Left ventricle myocardium superior (tissue), 1 donor: ENCODE measurements at places on chromosomes 5 and 9.

DNA sequence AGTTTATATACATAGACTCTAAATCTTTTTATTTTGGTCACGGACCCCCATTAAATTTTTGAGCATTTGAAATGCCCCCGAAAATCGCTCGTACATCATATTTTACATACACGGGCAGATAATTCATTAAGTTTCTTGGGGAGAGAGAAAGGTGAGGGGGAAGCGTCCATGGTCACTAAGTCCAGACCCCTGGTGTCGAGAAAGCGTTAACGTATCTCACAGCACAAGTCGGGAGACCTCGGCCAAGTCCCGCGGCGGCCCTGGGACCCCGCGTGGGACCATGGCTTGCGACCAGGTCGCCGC, 794 bp downstream of the PTBP3 start:
- no peak for DNase-seq

- no peak for DNase-seq
Observed at GRCh38 chr9:108517651-108518365, 338.0 kb downstream of the ACTL7B start.

DNA sequence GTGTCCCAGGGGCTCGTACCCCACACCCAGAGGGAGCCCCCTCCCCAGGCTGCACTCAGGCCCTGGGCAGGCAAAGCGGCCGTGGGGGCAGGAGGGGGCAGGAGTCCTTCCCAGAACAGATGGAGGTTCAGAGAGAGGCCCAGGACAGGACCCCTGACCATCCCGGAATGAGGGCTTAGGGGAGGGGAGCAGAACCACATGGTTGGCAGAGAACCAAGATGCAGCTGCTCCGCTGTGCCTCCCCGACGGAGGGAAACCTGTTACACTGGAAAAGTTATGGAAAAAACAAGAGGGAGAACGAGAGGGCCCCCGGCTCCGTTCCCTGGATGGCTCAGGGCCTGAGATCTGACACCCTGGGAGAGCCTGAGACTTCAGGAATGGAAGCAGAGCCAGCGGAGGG, 22.7 kb downstream of the SLC12A7 start:
- no peak for DNase-seq

DNA sequence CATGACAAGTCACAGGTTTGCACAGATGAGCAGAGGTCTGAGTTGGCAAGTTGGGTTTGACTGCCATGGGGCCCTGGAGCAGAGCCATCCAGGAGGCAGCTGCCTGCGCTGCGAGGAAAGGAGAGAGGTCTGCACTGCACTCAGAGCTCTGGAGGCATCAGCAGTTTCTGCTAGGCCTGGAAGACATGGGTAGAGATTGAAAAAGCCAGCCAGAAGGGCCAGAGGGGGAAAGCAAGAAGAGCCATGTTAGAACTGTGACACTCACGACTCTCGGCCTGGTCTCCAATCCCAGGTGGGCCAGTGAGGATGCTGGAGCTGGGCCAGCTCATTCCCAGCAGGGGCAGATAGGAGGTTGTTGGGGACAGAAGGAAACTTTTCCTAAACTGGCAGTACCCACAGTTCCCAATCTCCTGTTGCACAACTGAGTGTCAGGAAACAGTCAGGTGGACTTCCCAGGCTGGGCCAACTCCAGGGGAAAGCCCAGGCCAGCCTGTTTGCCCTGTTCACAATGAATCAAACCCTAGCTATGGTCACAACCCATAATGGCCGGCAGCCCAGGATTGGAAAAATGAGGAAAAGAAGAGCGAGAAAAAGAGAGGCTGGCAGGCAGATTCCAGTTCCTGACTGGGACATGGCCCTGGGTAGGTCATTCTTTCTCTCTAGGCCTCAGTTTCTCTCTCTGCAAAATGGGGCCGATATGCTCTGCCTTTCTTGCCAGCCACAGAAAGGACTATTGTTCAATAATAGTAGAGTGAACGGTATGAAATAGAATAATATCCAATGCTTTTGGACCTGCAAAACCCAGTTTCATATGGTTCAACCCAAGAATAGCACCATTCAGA, 7.8 kb upstream of the ORM1 start:
- DNase-seq, result no peak

DNA sequence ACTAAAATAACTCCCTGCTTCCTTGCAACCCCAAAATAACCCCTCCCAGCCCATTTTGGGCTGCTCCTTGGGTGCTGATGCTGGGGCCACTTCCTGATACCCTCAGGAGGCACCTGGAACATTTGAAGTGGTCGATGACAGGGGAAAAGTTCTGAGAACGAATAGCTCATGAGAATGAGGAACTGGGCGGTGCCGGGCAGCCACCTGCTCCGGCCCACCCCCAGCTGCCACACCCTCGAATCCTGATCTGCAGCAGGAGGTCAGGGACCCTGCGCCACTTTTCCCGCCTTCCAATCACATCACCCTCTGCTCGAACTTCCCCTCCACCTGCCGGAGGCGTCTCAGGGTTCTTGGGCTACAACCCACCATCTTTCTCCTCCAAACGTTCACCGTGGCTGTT, 19.7 kb downstream of the HRH2 start:
- DNase-seq, result no peak

GRCh38 chr5:112203229-112203628, 215.8 kb downstream of the EPB41L4A start:
- DNase-seq, result no peak

DNA sequence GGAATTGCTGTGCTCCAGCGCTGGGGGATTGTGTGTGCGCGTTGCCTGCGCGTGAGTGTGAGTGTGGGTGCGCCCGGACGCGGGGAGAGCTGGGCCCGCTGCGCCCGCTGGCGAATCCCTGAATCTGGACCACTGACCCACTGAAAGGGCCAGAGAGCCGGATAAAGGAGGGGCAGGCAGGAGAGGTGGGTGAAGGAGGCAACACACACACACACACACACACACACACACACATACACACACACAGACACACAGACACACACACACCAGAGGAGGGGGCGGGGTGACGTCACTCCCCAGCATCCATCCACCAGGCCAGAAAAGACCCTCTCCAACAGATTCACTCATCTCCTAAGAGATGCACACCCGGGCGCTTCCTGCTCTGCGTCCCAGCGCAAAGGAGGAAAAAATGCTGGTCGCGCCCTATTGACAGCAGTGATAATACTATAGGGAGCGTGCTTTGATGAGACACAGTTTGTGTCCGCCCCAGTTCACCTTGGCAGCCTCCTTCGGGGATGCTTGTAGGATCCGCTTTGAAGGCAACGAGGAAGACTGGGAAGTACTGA, 1059.1 kb upstream of the DMAC1 start:
- DNase-seq, result peak; percentile 28

DNA sequence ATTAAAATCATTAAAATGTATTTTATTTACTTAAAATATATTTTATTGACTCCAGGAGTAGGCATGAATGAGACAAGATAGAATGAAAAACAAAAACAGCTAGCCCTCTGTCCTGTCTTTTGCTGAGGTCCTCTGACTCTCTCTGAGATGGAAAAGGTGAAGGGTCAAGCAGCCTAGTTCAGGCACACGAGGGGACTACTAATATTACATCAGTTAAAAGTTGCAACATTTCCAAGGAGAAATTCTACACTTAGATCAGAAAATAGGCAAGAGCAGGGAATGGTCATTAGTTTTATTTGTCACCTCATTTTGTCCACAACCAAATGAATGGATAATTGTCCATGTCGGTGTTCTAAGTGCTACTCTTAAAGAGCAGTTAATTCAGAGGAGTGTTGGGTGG, 148.5 kb downstream of the CDH10 start:
- DNase-seq, result no peak

DNA sequence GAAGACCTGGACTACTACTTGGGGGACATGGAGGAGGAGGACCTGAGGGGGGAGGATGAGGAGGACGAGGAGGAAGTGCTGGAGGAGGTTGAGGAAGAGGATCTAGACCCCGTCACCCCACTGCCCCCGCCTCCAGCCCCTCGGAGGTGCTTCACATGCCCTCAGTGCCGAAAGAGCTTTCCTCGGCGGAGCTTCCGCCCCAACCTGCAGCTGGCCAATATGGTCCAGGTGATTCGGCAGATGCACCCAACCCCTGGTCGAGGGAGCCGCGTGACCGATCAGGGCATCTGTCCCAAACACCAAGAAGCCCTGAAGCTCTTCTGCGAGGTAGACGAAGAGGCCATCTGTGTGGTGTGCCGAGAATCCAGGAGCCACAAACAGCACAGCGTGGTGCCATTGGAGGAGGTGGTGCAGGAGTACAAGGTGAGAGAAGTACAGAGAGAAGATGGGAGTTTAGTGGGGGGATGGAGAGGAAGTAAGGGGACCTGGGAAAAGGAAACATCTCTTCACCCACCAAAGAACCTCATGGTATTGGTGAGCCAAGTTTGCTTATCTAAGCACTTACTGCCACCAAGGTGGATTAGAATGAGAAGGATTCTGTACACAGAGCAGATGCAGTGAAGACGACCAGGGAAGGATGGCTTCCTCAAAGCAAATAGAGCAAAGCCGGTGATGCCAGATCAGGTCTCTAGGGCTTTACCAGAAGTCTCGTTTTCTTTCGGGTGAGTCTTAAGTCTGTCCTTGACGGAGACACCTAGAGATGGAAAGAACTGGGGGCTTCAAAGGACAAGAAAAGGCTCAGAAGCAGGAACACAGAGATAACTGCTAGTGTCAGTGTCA, 1.5 kb downstream of the TRIM41 start:
- DNase-seq, result no peak

- DNase-seq, result no peak
Observed at GRCh38 chr9:90285946-90286345, 356.7 kb downstream of the DIRAS2 start.

GRCh38 chr9:108645520-108645919, 210.3 kb downstream of the ACTL7B start:
- peak; percentile 30 for DNase-seq

GRCh38 chr5:128453121-128453520, 84.9 kb downstream of the FBN2 start:
- DNase-seq, result no peak

DNA sequence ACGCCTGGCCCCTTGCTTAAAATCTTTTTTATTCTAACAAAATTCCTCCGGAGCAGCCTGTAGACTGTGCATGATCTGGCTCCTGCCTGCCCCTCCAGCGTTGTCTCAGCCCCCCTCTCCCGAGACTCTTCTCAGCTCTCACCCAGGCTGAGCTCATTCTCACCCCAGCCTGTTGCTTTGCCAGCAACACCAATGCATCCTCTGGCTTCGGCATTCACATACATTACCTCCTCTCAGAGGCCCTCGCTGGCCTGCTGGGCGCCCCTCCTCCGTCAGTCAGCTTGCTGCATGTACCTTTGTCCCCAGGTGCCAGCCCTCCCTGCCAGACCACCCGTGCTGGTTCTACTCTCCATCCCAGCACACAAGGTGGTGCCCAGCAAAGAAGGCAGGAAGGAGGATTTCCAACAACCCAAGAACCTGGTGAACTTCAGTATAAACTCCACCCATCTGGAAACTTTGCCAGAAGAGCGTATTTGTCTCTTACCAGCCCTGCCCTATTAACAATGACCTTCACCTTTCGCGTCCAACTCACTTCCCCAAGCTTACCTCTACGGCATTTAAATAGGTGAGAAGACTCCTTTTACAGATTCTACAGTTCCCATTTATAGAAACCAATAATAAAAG, 35.0 kb downstream of the MYO10 start:
- no peak for DNase-seq

GRCh38 chr9:16671591-16672137, 198.8 kb downstream of the BNC2 start:
- DNase-seq, result no peak

GRCh38 chr9:131657037-131657377, 82.9 kb downstream of the RAPGEF1 start:
- no peak for DNase-seq

- DNase-seq, result no peak
Observed at GRCh38 chr5:139190125-139190524, 8.0 kb downstream of the SIL1 start.

DNA sequence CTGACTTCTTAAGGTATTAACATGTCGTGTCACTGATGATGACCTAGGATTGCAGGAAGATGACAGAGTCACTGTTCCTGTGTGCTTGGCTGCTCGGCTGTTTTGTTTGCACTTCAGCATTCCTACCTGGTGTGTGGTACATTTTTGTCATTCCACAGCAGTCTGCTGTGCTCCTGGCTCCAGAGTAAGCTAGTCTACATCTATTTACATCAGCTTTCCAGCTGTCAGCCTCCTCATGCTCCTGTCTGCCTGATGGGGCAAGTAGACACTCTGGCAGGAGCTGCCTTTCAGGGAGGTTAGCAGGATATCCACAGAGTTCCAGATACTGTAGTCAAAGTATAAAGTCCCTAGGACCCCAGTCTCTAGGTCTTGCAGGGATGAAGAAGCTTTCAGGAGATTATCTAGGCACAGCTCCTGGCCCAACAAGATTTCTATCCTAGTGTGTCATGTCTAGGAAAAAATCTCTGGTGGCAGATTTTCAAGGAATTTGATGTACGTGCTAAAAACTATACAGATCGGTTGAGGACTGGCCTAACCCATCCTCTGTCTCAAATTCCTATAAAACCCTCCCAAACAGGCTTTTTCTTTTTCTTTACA, 28.4 kb downstream of the RUSC2 start:
- DNase-seq, result no peak

- no peak for DNase-seq
Observed at GRCh38 chr9:36337865-36338264, 62.2 kb downstream of the RNF38 start.

- no peak for DNase-seq
Observed at GRCh38 chr5:178323541-178323865, 90.9 kb upstream of the PHYKPL start.

DNA sequence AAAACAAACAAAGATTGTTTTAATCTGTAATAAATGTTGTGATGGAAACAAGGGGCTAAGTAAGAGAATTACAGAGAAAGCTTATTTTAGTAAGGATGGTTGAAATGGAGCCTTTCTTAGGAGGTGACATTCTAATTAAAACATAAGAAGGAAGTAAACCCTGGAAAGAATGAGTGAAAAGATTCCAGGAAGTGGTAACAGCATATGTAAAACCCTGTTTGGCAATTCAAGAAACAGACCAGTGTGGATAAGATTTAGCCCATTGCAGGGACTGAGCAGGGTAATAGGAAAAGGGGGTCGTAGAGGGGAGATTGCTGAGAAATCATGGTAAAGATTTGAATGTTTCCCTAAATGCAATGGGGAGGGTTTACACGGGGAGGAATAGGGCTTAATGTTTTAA, 21.6 kb upstream of the PIP5K1B start:
- no peak for DNase-seq

GRCh38 chr5:85017261-85017660, 632.6 kb upstream of the EDIL3 start:
- no peak for DNase-seq

- no peak for DNase-seq
Observed at GRCh38 chr9:129953736-129954135, 89.3 kb downstream of the FNBP1 start.

GRCh38 chr9:129671519-129671918, 6.1 kb downstream of the PRRX2 start:
- no peak for DNase-seq

DNA sequence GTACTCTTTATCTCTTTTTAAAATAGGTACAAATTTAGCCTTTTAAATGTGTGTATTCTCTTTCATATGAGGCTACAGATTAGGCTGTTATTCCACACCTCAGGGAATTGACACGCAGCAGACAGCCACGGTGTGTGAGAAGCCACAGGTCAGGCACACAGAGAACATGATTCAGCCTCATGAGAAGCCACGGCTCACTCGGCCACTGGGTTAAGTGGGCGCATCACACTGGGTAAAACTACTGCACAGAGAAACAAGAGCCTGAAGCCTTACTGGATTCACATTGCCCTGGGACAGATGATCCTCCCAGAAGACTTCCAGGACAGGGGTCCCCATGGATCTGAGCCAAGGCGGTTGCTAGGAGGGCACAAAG, 28.2 kb downstream of the LPCAT1 start:
- no peak for DNase-seq

- peak; percentile 55 for DNase-seq
Observed at GRCh38 chr5:172641359-172642050, 442 bp downstream of the NEURL1B start.
